ENCODE measurements at places on chromosomes 6 and 20.

- no peak for DNase-seq
These were observed 87.1 kb downstream of the PREX1 start for GRCh38 chr20:48740712-48741111.

GRCh38 chr20:35626386-35627001 is 10.9 kb downstream of the SPAG4 start:
- DNase-seq = no peak

DNA sequence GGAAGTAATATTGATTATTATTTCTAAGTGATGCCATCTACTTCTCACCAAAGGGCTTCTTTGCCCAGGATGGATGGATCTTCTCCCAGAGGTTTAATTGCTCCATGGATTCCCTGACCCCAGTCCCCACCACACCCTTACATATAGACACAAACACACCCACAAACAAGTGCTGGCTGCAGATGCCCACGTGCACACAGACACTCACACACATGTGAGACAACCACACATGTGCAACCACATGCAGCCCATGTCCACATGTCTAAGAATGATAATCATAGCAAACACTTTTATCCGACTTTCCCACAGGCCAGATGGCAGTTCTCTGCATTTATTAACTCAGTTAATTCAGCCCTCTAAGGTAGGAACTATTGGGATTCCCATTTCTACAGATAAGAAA is 44.2 kb downstream of the MAFB start:
- no peak for DNase-seq

DNA sequence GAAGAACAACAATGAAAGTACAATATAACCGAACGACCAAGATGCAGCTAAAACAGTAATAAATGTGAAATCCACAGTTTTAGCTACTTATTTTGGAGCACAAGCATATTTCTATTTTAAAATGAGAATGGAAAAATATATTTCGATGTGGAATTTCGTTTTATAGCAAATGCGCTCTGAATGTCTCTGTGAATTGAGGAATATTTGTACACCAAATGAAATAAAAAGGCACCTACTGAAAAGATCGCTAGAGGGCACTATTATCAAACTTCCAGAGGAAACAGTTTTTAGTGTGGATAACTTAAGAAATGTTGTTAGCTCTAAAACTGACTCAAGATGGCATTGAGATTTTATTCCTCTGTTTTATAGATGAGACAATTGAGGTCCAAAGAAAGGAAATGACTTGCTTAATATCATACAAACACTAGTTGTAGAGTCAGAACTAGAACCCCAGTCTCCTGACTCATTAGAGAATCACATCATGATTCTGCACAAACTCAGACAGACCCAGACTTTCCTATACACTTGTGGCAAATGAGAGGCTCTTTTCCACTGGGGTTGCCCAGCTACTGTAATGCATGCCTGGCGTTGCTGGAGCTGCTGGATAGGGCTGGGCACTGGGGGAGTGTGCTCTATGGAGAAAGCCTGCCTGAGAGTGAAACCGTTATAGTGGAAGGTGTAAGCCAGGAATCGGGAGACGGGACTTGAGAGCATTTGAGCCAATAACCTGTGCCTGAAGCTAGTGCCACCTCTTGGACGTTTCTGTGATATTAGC is 51.9 kb downstream of the GCLC start:
- DNase-seq = peak; percentile 24

DNA sequence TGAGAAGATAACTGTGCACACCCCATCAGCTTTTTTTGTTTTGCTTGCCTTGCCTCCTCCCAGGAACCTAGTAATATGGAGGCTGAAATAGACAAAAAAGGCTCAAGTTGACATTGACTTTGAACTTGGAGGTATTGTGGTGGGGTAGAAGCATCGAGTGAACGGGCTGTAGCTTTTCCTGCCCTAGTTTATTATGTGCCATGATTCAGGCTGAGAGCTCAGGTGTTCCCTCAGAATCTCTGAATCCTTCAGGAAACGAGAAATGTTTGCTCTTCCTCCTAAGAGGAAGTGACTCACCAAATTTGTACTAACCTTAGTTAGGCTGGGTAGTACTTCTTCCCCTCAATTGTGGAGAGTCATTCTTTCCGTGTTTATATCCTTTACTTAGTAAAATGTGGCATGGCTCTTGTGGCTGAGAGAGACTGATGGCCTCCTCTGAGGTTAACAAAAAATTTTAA is 98.8 kb downstream of the SASH1 start:
- DNase-seq = no peak

DNA sequence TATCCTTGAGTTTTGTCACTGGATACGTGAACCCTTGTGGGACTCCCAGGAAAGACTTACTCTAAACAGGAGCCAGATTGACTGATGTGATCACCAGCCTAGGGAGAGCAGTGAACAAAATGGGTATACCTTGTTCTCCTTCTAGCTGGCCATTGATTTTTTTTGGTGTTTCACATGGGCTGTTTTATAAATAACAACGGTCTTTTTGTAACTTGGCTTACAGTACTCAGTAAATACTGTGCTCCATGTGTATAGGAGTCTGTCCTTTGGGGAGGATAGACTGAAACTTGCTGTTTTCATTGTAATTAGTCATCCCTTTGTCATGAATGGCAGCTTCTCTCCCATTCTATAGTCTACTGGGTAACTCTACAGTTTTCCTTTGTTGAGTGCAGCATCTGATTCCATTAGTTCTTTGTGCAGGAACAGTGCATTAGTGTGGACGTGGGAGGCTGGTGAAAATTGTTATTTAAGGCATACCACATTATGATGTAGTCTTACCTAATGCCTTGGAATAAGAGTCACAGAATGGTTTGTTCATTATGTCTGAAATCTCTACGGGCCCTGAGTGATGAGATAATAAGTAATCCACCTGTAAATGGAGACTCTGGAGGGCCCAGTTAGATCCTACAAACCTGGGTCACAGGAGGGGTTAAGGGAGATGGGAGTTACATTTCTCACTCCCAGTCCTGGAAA is 89.5 kb downstream of the TIAM2 start:
- no peak for DNase-seq

GRCh38 chr6:169250660-169251059 is 3.0 kb downstream of the THBS2 start:
- no peak for DNase-seq

- no peak for DNase-seq
These were observed 107.4 kb upstream of the TENT5A start for GRCh38 chr6:81859884-81860283.

DNA sequence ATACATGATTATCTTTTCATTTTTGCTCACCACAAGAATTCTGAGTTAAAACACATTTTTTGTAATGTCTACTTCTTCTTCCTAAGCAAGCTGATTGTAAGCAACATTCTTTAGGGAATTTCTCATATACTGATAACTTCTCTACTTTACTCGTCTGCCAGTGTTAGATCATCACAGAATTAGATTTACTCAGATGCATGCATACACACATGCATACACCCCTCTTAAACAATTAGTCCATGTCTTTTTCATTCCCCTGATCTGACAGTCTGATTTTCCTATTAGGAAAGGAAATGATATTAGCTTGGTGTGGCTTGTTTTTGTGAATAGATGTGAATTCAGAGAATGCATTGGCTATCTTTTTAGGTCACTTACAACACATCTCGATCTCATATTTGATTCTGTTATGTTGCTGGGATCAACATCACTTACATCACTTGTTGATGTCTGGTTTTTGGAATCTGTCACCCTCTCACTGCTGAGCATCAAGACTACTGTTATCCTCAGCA is 91.4 kb downstream of the FIG4 start:
- no peak for DNase-seq

GRCh38 chr6:90860822-90861601 is 274.1 kb upstream of the MAP3K7 start:
- no peak for DNase-seq

DNA sequence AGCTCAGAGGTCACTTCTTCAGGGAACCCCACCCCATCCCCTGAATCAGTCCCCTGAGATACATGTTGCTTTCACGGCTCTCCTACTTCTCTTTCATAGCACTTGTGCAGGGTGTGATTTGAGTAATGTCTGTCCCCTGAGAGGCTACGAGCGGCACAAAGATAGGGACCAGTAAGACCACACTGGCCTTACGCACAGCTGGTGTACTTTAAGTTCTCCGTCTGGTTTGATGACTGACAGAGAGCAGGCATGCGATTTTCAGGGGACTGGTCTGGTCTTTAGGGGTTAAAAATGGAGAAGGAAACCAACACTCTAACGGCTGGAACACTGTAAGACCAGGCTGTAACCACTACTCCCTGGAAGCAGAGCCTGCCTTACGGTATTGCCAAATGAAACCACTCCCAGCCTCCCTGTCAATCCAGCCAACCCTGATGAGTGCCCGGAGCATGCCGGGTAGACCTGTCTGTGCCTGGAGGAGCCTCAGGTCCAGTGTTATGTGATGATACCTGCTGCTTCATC is 47.1 kb downstream of the ELMO2 start:
- no peak for DNase-seq

GRCh38 chr6:144335914-144336313 is 50.8 kb downstream of the UTRN start:
- no peak for DNase-seq

DNA sequence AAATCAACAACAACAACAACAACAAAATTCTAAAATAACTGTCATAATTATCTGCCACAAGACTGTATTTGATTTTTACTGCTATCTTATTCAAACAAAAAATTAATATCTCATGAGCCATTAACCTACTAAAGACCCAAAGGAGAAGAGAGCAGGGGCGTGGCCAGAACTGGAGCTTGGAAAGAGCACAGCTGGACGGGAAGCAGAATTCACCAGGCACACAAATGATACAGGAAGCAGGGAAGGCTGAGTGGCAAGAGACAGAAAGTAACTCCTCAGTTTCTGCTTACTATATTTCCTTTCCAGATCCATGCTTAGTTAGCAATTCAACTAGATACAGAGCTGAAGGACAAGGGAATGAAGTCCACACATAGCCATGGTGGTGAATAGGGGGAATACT is 54.4 kb downstream of the FKBP5 start:
- no peak for DNase-seq

DNA sequence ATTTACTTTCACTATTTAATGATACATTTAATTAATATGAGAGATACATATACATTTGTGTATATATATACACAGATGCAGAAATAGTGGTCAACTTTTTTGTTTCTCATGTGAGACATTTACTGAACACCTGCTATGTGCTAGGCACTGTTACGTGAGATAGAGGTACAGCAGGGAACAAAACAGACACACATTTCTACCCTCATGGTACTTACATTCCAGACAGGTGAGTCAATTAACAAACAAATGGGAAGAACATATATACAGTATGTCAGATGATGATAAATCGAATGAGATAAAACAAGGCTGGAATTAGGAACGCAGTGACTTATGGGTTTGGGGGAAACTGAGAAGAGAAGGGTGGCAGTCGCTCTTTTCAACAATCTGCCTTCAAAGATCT is 5.1 kb downstream of the TFB1M start:
- DNase-seq = no peak

GRCh38 chr20:34375977-34376430 is 12.9 kb downstream of the ITCH start:
- DNase-seq = no peak

- no peak for DNase-seq
These were observed 421.9 kb downstream of the PREX1 start for GRCh38 chr20:48405909-48406308.

DNA sequence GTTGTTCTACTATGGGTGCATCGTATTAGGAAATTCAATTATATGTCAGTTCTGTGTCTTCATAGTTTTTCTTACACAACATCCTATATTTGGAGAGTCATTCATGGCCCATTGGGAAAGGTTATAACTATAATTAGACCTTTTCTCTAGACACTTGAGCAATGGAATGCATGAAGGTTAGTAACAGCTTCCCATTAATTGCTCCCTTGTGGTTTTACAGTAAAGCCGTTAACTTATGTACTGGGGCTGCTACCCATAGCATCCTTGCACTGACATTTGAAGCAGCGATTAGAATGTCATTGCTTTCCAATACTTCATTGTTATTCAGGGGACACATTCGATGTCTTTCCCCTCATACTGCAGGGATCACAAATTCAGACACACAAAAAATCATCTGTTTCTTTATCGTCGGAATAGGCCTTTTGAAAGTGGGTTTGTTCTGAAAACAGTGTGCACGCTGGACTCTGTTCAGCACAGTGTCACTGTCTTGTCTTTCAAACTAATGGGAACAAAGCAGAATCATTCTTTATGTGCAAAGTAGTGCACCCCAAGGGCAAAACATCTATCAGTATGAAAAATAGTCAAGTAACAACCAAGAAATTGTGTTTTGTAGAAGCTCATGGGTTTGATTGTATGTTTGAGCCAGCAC is 634.3 kb upstream of the MAP3K7 start:
- no peak for DNase-seq

DNA sequence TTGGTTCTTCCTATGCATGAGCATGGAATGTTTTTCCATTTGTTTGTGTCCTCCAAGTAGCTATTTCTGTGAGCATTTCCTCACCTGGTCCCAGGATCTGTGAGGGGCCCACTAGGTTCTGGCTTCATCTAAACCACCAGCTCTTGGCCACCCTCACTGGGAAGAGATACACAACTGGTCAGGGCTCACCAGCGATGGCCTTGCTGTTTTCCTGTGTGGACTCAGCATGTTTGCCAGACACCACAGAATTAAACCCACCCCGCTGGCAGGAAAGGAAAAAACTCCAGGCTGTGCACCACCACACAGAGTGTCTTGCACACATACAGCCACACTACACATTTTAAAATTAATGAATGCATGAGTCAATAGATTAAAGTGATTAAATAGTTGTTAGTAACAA is 65.1 kb upstream of the NXT1 start:
- no peak for DNase-seq
